ENCODE measurements at places on chromosomes 11 and 22.
A peak's percentile ranks its signal among the peaks of the same experiment; 100 is the strongest.

GRCh38 chr22:37146507-37147180, 3.1 kb downstream of the IL2RB start:
- no peak for DNase-seq

DNA sequence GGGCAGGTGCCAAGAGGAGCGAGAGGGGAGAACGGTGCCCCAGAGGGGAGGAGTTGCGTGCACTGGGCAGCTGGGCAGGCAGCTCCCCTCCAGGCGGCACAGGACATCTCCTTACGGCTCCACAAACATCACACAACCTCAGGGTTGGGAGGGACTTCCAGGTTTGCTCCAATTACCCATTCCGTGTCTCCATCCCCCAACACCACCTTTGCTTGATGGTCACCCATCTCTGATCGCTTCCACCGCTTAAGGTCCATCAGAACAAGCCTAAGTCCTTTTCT, 14.5 kb upstream of the TP53AIP1 start:
- DNase-seq, result no peak

- DNase-seq, result no peak
Observed at GRCh38 chr22:28799606-28800307, 612 bp downstream of the XBP1 start.

DNA sequence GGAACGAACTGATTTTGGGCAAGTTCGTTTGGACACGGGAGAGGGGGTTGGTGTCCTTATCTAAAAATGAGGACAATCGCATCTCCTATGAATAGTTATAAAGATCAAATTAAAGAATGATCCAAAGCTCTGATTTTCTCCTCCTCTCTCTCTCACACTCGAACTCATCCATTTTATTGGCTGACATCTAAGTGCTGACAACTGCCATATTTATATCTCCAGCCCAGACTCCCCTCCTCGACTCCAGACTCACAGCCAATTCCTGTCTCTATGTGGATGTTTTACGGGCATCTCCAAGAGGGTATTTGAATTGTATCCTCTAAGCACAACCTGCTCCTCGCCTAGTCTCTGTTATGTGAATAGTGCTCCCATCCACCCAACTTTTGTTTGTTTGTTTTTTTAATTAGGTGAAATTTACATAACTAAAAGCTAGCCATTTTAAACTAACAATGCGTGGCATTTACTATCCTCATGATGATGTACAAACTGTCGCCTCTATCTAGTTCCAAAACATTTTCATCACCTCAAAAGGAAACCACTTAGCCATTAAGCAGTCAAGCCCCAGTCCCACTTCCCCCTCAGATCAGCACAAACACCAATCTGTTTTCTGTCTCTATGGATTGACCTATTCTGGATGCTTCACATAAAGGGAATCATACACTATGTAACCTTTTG, 4.0 kb downstream of the SYN3 start:
- no peak for DNase-seq

- no peak for DNase-seq
Observed at GRCh38 chr11:113554526-113554925, 79.3 kb upstream of the DRD2 start.

DNA sequence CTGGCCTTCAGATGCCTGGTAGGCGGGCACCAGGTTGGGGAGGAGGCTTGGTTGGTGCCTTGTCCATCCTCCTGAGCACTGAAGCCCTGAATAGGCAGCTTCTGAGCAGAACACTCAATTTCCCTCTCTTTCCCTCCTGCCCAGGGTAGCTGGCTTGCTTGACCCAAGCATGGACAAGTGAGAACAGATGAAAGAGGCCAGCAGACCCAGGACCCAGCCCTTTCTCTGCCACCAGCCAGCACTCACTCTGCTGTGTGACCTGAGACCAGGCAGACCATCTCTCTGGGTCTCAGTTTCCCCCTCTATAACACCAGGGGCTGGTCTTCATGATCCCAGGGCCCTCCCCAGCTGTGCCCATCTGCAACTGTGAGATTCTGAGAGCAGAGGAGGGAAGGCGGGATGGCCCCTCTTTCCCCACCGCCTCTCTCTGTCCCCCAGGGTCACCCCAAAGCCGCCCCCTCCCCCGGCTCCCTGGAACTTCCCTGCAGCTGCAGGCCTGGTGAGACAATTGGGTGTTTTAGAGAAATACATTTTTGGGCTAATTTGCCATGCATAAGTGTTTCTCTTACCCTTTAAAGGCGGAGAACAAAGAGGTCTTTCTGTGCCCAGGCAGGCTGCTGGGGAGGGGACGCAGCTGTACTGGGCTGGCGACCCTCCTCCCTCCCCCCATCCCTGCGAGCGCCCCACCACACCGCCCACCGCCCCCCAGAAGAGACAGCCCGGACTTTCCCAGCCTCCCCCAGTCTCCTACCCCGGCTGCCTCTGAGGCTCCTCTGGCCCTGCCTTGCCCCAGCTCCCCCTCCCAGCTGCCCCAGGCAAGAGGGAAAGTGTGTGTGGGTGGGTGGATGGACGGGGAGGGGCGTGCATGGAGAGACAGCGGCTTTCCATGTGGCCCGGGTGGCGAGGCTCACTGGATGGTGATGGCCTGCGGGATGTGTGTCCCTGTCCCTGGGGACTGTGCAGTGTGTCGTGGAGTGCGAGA, 30.8 kb upstream of the PICK1 start:
- DNase-seq, result no peak

DNA sequence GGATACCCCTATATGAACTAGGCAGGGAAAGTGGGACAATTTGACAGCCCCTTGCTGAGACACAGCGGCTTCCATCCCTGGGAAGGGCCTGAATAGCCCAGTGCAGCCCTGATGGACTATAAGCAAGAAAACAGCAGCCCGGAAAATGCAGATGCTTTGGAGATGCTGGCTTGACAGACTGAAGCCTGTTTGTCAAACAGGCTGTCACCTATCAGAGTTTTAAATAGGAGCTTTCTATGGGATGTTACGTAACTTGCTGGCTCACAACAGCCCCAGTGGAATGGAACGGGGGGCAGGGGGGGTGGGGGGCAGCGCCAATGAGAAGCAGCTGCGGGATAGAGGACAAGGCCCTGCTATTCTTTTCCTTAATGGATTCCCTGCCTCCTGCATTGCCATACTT, 91.9 kb upstream of the NTM start:
- no peak for DNase-seq

DNA sequence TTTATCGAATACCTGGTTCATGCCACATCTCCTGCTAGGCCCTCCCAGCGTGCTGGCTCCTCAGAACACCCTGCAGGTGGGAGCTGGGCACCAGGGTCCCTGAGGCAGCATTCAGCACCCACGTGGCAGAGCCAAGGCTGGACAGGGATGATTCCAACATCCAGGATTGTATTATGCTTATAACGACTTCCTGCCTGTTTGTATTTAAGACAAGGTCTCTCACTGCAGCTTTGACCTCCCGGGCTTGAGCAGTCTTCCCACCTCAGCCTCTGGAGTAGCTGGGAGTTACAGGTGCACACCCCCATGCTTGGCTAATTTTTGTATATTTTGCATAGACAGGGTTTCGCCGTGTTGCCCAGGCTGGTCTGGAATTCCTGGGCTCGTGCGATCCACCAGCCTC, 64.7 kb upstream of the WNT7B start:
- no peak for DNase-seq

DNA sequence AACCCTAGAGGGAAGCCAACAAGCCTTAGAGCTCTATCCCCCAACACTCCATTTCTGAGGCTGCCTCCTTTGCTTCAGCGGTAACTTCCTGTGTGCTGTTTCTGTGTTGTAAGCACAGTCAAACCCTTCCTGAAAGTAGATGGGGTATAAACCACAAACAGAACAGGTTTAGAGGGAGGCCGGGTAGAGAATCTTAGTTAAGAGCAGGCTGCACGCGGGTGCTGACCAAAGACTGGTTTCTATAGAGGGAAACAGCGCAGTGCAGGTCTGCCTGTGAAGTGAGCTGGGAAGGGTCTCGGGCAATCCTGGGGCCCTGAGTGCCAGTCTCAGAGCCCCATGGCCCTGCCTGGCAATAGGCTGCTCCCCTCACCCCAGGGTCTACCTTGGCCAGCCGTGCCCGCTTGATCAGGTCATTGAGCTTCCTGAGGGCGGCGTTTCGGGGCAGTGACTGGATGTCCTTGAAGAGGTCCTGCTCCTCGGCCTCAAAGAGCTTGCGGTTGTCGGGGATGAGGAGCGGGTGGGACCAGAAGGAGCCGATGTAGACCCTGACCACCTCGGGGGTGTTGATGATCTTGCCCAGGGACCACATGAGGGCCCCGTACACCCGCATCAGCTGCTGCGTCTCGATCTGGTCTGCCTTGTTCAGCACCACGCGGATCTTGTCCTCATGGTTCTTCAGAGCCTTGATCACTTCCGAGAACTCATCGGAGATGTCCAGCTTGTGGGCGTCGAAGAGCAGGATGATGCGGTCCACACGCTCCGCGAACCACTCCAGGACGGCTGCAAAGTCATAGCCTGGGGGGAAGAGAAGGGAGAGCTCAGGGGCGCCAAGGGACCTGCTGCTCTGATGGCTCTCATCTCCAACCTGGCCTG, 15.3 kb upstream of the CDC42BPG start:
- no peak for DNase-seq

DNA sequence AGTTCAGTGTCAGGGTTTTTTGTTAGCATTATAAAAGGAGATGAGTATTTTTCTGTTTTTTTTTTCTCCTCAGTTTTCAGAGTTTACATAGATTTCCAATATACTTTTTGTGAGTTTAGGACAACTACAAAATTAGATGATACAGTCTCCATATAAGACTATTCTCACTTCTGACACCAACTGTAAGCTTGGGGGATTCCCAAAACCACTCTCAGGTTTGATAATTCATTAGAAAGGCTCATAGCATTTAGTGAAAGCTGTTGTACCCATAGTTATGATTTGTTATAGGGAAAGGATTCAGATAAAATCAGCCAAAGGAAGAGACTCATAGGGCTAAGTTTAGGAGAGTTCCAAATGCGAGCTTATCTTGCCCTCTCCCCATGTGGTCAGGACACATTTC, 24.1 kb downstream of the CUL5 start:
- no peak for DNase-seq

DNA sequence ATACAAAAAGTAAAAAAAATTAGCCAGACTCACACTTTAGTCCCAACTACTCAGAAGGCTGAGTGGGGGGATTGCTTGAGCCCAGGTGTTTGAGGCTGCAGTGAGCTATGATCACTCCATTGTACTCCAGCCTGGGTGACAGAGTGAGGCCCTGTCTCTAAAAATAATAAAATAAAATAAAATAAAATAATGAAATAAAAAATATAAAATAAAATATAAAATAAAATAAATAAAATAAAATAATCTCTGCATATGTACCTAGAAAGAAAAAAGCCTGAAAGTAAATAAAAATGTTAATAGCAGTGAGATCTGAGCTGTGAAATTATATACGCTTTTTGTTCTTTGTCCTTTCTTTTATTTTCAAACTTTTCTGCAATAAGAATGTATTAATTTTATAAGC, 17.1 kb upstream of the LRP5 start:
- DNase-seq, result no peak

GRCh38 chr11:90355200-90355599, 132.4 kb upstream of the CHORDC1 start:
- DNase-seq, result no peak

GRCh38 chr11:111539426-111540113, 950 bp upstream of the LAYN start:
- DNase-seq, result no peak

DNA sequence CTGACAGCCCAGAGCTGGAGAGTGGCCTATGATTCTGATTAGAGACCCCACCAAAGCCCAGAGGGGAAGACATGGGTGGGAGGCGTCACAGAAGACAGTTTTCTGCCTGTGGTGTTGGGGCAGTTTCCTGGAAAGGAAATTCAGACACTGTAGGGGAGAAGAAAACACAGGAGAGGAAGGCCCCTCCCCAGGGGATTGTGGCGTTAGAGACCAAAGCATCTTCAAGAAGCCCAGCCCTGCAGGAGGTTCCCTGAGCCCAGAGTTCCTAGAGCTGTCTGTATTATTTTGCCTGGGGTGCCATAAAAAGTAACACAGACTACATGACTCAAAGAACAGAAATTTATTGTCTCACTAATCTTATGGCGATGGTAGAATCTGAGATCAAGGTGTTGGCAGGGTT, 40.2 kb upstream of the PRAME start:
- DNase-seq, result no peak

DNA sequence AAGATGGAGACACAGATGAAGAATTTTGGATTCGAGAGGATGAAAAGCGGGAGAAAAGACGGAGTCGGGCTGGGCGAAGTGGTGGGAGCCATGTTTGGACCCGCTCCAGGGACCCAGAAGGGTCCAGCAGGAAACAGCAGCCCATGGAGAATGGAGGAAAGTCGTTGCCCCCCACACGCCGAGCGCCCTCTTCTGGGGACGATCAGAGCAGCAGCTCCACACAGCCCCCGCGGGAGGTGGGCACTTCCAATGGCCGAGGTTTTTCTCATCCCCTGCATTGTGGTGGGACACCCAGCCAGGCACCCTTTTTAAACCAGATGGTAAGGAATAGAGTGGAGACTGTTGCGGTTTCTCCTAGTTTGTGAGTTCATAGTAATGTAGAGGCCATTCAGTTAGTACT, 22.8 kb upstream of the SLC25A18 start:
- DNase-seq, result no peak

DNA sequence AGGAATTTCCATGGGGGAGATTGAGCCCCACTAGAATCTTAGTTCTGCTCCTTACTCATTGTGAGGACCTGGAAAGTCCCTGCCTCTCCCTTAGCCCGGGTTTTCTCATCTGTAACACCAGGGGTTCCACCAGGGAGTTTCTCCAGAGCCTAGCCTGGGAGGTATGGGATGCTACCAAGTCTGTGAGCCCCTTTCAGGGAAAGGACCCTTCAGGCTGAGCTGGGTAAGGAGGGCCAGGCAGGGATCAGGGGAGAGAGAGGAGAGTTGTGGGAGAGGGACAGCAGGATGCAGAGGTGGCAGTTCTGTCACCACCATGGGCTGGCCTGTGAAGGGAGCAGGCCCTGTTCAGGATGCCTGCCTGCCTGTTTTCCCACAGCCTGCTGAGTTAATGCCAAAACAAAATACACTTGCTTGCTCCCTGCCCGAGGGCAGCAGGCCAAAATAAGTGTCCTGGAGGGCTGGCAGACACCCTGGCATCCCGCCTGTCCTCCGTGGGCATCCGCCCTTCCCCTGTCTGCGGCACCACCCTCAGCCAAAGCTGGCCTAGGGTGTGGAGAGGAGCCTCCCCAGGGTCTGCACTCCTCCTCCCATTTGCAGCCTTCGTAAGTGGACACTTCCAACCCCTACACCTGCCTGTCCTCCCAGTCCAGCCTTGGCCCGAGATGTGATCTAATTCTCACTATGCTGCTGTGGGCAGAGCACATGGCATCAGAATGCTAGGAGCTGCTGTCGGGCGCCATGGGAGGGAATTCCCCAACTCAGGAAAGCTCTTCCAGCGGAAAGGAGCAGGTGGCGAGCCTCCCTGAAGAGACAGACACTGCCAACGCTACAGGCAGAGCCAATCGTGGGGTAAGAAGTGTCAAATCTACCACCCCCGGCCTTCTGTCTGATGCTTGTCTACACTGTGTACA, 5.9 kb upstream of the FCHSD2 start:
- DNase-seq, result peak; percentile 72

- no peak for DNase-seq
Observed at GRCh38 chr11:62959422-62959980, 25.3 kb downstream of the SLC22A6 start.

- no peak for DNase-seq
Observed at GRCh38 chr11:70463478-70464255, 65.3 kb downstream of the CTTN start.

All from NCI-H1694 treated with DMSO at 0.1 percent for 48 hours (cell line).